ENCODE measurements at places on chromosomes 11 and 22. TPM values are rescaled to one million over a fixed set of nuclear protein-coding genes. Genes with fewer than 3 reads are reported as not detected.

CELSR1 gene
- 58.8 TPM for total RNA-seq

CYP2D6 gene
- 0.51 TPM for total RNA-seq

OTUB1 gene
- total RNA-seq, result 122 TPM

SELENOH gene
- 172 TPM for total RNA-seq

MS4A3 gene
- not detected for total RNA-seq

APOL1 gene
- total RNA-seq, result 4.1 TPM
